ENCODE measurements at places on chromosomes 4 and X.

DNA sequence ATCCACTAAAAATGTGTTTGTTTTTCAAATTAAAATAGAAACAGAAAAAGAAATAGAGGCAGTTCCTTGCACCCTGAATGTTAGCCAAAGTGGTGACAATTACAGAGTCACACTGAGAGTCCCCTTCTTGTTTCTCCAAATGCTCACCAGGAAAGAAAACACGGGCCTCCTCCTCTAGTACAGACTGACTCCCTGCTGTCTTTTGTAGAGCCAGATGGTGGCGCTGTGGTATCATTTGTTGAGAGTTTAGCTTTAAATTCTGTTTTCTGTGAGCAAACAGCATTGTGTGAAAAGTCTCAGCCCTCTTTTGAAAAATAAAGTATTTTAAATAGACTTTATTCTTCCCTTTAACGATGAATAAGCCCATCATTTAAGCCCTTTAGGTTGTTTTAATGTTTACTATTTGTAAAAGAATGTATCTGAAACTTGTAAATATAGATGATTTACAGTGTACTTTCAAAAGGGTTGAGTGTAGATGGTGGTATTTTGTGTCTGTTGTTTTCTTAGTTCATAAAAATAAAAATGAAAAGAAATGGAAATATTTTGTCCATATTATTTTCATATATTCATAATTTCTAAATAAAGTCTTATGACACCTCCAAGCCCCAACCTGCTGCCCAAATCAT, 36.9 kb upstream of the ATOH1 start:
- DNase-seq, result peak; percentile 14

DNA sequence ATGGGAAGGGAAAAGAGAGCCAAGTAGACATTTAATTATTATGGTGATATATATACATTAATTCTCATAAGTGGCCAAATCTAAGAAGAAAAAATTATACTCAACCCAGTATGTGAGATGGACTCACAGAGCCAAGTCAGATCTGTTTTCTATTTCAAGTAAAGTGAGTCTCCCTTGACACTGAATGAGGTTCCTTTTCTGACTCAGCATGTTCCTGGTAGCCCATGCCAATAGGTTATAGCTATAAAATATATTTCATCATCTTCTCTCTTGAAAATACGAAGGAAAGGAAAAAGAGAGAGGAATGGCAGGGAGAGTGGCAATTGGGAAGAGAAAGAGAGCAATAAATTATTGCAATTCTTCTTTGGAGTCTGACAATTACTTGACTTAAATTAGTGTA, 68.8 kb upstream of the GRIA2 start:
- no peak for DNase-seq

DNA sequence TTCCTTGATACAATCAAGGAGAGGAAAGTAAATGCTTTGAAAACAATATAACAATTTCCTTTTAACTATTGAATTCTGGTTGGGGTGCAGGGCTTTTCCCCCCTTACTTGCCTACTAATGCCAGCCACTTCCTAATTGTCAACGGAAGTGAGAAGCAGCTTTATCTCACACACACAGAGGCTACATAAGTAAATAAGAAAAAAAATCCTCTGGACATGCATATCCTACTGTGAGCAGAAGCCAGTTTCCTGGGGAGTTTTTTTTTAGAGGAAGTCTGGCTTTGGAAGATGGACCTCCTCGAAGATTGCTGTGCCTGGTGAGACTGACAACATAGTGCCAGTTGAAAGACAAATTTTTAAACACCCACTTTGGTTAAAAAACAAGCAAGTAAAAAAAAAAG, 180.6 kb downstream of the OPHN1 start:
- no peak for DNase-seq

DNA sequence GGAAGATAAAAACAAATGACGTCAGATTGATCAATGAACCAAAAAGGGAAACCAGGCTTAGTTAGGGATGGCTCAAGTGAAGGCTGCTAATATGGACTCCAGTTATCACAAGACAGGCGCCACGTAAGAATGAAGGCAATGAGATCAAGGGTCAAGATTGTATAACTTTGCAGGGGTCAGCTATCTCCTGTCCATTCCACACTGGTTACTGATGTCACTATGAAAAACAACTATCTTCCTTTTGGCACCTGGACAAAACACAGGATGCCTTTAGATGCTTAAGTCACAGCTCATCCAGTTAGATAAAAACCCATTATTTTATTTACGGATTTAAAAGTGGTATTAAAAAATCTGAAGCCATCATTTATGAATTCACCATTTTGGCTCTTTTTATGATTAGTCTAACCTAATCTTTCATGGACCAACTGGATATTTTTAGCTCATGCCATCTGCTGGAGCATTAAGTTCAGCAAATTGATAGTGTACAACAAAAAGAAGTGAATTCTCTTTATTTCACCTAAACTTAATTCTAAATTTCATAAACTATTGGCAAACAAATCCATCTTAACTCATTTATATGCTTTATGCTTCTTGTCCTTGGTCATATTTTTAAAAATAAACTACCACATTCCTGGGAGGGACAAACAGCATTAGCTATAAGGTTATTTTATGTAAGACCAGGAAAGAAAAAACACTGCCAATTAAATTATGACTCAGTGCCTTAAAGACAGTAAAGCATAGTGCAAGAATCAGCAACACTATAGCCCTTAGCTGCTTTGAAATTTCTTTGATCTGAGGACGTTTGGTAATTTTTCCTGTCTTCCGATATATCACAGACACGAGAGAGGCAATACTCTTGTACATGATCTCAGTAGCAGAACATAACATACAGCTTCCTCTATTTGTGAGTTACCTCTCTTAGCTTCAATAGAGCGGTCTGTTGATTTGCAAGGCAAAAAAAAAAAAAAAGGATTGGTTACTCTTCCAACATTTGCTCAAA, 27.0 kb downstream of the DHX15 start:
- no peak for DNase-seq

GRCh38 chr4:103136671-103137445, 37.2 kb upstream of the BDH2 start:
- DNase-seq, result no peak

- no peak for DNase-seq
These were observed 5.8 kb upstream of the DGKQ start for GRCh38 chr4:978957-979701.

DNA sequence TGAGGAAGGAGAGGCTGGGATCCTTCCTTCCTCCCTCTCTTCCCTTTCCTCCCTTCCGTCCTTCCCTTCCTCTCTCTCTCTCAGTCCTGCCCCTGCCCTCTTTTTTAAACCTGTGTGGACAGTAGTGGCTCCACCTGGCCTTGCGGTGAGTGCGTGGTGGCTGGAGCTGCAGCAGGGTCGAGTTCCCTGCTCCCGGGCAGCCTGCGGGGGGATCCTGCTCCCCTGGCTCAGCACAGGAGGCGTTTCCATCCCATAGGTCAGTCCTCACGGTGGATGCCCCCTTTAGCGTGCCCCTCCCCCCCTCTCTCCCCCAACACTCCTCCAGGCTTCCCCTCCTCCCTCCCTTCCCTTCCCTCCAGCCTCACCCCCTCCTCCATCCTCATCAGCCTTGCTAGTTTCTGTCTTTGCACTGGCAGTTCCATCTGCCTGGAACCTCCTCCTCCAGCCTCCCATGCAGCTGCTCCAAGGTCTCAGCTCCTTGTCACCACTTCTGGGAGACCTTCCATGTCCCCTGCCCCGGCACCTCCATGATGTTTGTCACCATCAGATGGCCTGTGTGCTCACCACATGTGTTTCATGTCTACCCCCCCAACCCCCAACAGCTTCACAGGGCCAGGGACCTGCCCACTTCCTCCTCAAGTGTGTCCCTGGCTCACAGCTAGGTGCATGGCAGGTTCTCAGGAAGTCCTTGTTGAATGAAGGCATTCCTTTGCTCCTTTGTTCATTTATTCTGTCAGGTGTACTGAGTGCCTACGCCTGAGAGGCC, 68.4 kb downstream of the PSAPL1 start:
- no peak for DNase-seq

GRCh38 chr4:162878096-162878495, 288.6 kb downstream of the NAF1 start:
- no peak for DNase-seq

DNA sequence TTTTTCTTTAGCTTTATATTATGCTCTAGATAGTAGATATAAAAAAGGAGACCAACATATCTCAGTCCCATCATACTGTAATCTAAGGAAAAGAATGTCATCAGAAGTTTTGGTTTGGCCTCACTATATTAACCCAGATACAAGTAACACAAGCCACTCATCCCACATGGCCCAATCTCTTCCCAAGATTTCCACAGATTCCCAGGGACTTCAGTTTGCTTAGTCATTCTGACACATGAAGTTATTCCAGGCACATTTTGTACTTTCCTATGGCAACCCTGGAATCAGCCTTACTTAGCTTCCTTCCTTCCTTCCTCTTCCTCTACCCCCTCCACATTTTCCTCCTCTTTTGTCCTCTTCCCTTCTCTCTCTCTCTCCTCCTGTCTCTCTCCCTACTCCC, 21.7 kb upstream of the DCLK2 start:
- DNase-seq, result no peak

GRCh38 chr4:122229857-122230256, 77.7 kb downstream of the BLTP1 start:
- DNase-seq, result no peak

GRCh38 chr4:7103607-7104365, 35.9 kb upstream of the GRPEL1 start:
- DNase-seq, result no peak

- DNase-seq, result no peak
These were observed 173.5 kb upstream of the FMR1 start for GRCh38 chrX:147738265-147738664.

DNA sequence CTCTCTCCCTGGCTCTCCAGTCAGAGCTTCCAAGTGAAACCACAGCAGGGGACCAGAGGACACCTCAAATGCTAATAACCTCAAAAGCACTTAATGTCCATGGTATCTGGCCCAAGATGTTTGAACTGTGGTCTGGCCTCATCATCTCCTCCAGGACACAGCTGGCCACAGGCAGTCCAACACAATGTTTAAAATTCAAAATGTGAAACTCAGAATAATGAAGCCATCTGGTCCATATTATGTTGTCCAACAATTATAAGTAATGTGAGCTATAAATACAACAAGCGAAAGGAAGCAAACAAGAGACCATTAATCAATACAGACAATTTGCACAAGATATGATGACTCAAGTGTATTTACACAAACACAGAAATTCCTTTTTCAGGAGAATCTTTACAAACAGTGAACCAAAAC, 90.7 kb upstream of the S100G start:
- no peak for DNase-seq

- no peak for DNase-seq
These were observed 1957.0 kb upstream of the AGA start for GRCh38 chr4:179399054-179399782.

- no peak for DNase-seq
These were observed 85.3 kb upstream of the NKX1-1 start for GRCh38 chr4:1491328-1492141.

DNA sequence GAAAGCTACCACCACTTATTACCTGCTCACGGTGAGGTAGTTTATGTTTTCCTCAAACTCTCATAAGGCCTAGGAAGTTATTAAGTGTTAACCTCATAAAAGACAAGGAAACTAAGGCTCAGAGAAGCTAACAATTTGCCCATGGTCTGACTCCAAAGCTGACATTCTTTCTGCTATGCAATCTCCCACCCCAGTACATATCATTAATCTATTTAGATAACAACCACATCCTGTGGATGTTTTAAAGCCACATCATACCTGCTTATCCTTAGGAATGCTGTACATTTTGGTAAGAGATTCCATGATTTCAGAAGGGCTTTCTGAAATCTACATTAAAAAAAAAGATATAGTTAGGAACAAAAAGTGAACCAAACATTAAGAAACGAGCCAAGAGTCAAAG, 55.4 kb downstream of the HUWE1 start:
- no peak for DNase-seq
